ENCODE measurements at places on chromosomes 7 and 10.

DNA sequence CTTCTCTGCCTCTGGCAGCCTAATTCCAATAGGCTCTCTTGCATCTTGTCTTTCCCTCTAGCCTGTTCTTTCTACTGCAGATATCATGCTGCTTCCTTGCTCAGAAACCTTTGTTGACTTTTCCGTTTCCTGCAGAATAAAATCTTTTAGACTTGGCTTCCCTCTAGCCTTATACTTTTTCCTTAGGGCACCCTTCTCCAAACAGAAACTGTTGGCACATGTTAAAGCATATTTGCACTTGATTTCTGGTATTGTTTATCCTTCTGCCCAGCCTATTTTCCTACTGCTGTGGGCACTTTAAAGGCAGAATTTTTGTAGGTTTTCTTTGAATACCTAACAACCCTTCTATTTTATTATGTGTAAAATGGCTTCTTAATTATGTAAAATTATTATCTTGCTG is 4.6 kb downstream of the GNAI1 start:
- no peak for DNase-seq

DNA sequence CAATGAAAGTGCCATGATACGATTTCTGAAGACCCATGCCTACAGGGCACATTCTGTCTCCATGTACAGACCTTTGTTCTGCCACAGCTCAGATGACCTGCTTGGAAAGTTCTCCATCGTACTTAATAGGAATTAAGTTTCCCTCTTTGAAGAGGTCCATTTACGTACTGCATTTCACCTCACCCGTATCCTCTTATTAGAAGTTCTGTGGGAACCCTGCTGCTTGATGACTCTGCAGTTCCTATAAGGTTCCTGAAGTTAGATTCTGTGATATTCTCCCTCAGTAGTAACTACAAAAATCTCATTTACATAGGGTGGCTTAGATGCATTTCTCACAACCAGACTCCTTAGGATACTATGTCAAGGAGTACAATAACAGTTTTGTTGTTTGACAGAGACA is 50.9 kb downstream of the MINDY3 start:
- no peak for DNase-seq

GRCh38 chr7:155247479-155248365 is 50.0 kb upstream of the INSIG1 start:
- no peak for DNase-seq

DNA sequence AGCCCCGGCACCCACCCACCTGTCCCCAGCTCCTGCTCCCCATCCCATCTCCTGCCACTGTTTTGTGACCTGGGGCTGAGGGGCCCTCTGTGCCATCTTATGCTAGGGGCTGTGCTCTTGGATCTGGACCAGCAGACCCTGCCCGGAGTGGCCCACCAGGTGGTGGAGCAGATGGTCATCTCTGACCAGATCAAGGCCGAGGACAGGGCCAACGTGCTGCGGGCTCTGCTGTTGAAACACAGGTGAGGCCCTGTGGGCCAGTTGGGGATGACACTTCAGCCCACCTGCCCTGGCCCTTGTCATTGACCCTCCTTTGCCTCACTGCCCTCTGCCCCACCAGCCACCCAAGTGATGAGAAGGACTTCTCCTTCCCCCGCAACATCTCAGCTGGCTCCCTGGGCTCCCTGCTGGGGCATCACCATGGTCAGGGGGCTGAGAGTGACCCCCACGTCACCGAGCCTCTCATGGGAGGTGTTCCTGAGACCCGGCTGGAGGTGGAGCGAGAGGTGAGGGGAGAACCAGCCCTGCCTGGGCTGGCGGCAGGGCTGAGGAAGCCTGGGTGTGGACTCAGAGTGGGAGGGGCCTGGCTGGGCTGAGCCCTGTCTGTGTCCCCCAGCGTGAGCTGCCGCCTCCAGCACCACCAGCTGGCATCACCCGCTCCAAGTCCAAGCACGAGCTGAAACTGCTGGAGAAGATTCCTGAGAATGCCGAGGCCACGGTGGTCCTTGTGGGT is 10.6 kb downstream of the FASTK start:
- no peak for DNase-seq

DNA sequence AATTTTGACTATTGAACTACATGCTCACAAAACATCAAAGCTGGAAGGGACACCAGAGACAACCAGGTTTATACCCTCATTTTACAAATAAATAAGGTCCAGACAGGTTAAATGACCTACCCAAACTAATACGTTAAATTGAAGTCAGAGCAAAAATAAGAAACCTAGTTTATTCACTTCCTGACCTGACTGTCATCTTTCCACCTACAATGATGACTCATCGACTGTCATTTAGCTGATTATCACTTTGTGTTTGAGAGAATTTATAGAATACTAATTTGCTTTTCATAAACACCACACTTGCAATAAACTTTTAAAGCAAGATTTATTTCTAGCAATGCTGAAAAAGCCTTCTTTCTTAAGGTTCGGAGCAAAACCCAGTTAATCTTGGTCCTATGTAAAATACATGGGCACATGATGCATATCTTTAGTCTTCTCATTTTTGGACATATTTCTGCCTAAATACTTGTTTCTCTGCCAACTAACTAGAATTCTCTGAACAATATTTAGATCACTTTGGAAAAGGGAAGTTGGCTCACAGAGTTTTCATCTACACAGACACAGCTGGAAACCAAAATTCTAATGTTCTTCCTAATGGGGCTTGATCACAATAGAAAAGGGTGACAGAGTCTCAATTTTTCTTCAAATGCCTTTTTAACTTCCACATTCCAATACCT is 16.7 kb upstream of the LRRN3 start:
- DNase-seq: no peak

DNA sequence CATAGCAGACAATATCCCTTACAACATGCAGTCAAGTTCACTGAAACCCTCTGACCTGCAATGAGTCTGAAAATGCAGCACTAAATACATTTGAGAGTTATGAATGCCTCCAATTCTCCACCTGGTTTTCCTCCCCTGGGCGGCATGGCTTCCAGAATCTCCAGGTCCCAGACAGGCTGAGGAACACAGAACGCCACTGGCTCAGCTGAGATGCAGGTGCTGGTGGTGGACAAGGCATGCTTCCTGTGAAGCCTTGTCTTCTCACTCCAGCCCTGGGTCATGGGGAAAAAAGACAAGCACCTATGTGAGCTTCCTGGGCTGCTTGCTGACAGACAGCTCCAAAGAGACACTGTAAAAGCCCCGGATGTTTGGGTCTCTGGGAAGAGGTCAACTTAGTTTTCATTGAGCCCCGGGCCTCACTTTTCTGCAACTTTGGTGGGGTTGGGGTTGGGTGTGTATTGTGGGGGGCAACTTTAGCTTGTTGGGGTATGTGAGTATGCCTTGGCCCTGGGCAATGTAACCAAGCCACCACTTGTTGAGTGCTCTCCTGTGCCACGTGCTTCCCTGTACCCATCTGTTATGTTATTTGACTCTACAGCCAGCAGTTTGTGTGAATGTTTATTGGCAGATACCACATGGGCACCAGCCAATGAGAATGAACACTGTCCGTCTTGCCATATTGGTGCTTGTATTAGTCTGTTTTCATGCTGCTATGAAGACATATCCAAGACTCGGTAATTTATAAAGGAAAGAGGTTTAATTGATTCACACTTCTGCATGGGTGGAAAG is 127.8 kb downstream of the EMX2 start:
- no peak for DNase-seq

DNA sequence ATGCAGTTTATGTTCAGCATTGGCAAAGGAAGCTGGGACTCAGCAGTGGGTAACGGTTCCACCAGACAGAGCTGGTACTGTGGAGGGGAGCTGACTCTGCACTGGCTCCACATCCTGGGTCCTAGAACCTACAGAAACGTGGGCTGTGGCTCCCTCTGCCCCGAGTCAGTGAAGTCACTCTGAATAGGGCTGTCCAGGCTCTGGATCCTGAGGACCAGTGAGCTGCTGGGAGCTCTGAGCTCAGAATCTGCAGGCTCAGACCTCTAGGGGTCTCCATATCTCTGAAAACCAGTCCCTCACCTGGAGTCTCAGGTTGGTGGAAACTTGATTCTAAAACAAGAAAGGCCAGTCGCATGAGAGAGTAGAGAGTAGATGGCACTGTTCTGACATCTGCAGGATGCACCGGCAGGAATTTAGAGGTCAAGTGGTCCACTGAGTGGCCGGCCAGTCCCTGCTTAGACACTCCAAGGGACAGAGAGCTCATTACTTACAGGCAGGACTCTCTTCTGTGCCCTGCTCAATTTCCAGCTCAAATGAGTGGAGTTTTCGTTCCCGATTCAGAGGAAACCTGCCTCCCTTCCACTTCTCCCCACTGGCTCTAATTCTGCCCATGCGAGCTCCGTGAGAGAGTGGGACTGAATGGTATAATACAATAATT is 18.6 kb downstream of the NPFFR1 start:
- DNase-seq: no peak

Data from urothelium cell line (cell line).